ENCODE measurements at places on chromosomes 4 and X.

GRCh38 chrX:132776486-132777210 lies 181.8 kb downstream of the HS6ST2 start:
- no peak for DNase-seq

DNA sequence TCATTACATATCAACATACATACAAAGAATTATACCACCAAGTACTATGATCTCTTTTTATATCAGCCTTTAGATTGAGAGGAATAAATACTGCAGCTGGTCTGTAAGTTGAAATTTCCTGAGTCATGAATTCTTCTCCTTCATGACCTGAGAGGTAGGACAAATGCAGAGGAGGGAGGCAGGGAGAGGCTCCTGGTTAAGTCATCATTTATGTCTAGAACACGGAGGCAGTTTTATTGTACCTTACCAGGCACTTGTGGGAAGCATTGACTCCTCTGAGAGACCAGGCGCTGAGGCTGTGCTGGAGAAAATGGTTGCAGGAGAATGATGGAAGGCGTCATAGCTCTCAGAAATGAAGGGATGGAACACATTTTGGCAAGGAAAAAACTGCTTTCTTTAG lies 12.5 kb upstream of the CASK start:
- DNase-seq = no peak

- DNase-seq = no peak
These were observed 15.4 kb upstream of the FAM9C start for GRCh38 chrX:13059637-13060499.

GRCh38 chr4:113784497-113785250 lies 23.1 kb upstream of the CAMK2D start:
- no peak for DNase-seq

GRCh38 chr4:23463071-23463470 lies 426.8 kb downstream of the PPARGC1A start:
- no peak for DNase-seq

- DNase-seq = no peak
These were observed 95.6 kb upstream of the PRR32 start for GRCh38 chrX:126723881-126724280.

- DNase-seq = no peak
These were observed 140.3 kb upstream of the ZXDB start for GRCh38 chrX:57451426-57452020.

DNA sequence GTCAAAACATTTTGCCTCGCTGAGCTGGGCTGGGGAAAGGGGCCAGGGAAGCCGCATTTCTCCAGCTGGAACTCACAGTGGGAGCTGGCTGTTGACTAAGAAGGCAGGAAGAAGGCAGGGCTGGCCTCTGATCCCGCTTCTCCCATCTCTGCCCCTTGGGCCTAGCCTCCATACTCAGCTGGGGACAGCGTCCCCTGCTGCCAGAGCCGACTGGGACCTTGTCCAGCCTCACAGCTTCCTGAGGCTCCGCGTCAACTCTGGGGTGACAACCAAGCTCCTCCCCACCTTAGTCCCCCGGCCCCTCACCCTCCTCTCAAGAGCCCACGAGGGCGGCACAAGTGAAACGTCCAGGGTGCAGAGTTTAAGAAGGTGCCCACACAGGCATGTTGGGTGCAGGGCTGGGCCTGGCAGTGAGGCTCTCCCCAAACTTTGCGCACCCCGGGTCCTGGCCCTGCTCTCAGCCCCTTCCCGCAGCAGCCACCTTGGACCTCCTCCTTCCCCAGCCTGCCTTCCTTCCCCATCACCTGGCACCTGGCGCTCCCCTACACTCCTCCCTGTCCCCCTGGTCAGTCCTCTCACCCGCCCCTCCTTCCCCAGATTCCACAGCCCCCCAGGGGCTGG lies 100.8 kb downstream of the PSAPL1 start:
- no peak for DNase-seq

All from stimulated activated CD4-positive, alpha-beta T cell treated with anti-CD3 and anti-CD28 coated beads, Interleukin-4, amount 100 ng/mL, for 4 hours (primary cell).